ENCODE measurements at places on chromosomes 6 and 20. TPM values are rescaled to one million over a fixed set of nuclear protein-coding genes. Genes with fewer than 3 reads are reported as not detected.

- no peak for DNase-seq
Measured at GRCh38 chr6:154621686-154622085, 111.2 kb upstream of the CNKSR3 start.

GRCh38 chr6:121865811-121866210 is 430.4 kb downstream of the GJA1 start:
- no peak for DNase-seq

TPD52L1 gene
- total RNA-seq, result 57.8 TPM

DNA sequence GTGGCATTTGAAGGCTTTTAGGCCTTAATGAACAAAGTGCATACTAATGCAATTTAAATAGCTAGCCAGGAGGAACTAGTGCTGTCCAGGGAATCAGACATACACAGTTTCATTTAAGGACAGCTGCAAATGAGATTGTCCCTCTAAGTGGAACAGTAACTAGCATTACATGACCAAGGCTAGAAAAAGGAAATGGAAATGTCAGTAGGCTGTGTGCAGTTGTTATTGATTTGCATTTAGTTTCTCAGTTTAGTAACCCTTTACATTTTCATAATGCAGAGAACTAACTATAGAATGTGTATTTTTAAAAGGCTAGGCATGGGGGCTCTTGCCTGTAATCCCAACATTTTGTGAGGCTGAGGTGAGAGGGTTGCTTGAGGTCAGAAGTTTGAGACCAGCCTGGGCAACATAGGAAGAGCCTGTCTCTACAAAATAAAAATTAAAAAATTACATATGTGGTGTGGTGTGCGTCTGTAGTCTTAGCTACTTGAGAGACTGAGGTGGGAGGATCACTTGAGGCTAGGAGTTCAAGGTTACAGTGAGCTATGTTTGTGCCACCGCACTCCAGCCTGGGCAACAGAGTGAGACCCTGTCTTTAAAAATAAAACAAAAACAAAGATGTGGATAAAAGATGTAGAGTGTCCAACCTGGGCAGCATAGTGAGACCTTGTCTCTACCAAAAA is 468.0 kb downstream of the UTRN start:
- DNase-seq, result no peak

TSPO2 gene
- not detected for total RNA-seq

POPDC3 gene
- total RNA-seq, result 59.2 TPM

GRCh38 chr20:52118016-52118623 is 73.5 kb downstream of the ZFP64 start:
- no peak for DNase-seq

- no peak for DNase-seq
Measured at GRCh38 chr20:19764207-19764606, 6.1 kb downstream of the RIN2 start.

DNA sequence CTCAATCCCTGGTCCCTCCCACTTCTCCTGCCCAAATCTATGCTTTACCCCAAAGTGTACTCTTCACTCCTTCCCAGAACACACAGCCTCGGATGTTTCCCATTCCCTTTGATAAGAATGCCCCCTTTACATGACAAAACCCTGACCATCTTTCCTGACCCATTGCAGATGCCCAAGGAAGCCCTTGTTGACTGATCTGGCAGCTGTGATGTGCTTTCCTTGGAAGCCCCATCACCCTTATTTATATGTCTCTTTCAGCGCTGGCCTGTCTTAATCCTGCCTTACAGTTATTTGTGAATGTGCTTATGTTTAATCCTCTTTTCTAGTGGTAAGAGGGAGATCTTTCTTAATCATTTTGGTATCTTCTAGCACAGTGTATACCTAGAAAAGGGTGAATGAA is 523.1 kb downstream of the CD83 start:
- DNase-seq, result no peak

GRCh38 chr6:117174835-117175360 is 90.5 kb upstream of the VGLL2 start:
- DNase-seq, result no peak

MEP1A gene
- not detected for total RNA-seq

- no peak for DNase-seq
Measured at GRCh38 chr6:4756247-4756646, 20.0 kb upstream of the CDYL start.

DNA sequence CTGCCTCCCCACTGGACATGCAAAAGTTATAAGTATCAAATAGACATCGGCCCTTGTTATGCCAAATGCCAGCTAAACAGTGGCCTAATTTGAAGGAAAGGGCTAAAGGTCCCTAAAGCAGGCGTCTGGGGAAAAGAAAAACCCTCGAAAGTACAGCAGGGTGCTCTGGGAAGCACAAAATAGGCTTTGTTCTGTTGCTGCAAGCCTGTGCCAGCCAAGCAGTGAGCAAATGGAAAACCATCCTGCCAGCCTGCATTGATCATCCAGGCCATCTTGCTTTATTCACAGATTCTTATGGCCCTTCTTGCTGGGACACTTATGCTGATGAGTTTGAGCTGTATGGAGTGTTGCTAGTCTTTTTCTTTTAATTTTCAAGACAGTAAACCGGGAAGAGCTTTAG is 62.2 kb upstream of the PLEKHG1 start:
- no peak for DNase-seq

DNA sequence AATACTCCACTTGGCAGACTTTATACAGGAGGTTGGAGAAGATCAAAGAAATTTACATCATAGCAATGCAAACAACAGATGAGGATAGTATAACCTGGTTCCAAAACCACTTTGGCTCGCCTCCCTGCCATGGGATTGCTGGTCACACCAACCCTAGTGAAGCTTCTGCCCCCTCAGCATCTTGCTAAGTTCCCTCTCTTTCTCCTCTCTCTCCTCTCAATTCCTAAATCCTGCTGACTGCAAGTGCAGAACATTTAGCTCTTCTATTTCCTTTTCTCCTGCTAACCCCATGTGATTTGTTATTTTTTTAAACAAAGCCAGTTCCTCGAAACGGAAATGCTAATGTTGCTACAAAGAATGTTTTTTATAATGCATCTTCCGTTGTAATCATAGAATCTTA is 50.3 kb upstream of the LY86 start:
- no peak for DNase-seq

TMX4 gene
- total RNA-seq, result 120 TPM

DNA sequence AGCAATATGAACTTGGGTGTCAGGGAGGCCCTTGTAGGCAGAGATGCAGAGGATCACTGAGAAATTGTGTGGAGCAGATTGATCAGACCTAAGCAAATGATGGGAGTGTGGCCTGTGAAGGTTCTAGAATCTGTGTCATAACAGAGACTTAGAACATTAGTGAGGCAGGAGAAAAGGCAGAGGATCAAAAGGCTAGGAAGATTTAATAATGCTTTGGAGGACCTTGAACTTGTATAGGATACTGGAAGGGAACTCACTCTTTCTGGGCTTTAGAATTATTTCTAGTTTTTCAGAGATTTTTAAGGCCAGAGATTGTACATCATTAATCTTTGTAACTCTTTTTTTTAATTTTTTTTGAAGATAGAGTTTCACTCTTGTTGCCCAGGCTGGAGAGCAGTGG is at the start of gene TSBP1:
TSS of gene TSBP1 (minus strand) at position 101 of the 400 bp plus-strand sequence. CDS start 197 bp downstream, outside the sequence.
- DNase-seq, result no peak

DNA sequence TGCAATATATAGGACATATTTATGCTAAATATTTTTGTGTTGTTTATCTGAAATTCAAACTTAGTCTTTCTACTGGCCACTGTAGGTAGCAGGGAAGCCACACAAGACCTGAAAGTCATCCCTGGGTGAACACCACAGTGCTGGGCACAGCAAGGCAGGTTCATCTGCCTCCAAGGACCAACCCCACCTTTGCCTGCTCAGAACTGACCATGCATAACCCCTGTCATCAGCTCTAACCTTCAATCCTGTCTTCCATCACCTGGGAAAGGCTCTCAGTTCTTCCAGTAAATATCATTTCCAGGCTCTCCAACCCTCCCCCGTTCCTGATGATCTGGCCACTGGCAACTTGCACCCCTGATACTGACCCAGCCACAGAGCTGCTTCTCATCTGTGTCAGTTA is 32.7 kb upstream of the CST7 start:
- no peak for DNase-seq

CCDC170 gene
- 0.47 TPM for total RNA-seq

- peak; percentile 93 for DNase-seq
Measured at GRCh38 chr6:116100419-116101301, at the start of gene NT5DC1. Gene NT5DC1 (plus strand): TSS chr6:116100853. CDS start chr6:116100931, 78 bp downstream.

ZFP57 gene
- total RNA-seq, result not detected

DNA sequence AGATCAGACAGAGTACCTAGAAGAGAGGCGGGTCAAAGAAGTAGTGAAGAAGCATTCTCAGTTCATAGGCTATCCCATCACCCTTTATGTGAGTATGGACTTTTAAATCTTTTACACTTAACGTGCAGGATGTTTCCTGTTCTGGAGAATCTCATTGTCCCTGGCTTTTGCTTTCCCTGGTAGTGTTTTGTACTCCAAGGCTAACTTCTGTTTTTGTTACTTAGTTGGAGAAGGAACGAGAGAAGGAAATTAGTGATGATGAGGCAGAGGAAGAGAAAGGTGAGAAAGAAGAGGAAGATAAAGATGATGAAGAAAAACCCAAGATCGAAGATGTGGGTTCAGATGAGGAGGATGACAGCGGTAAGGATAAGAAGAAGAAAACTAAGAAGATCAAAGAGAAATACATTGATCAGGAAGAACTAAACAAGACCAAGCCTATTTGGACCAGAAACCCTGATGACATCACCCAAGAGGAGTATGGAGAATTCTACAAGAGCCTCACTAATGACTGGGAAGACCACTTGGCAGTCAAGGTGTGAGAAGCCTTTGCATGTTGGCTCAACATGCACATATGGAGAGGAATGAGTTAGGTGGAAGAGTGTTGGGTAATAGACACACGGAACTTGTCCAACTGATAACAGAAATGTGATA is 3.3 kb downstream of the HSP90AB1 start:
- no peak for DNase-seq

GRCh38 chr20:44615169-44615791 is 32.9 kb downstream of the PKIG start:
- DNase-seq, result peak; percentile 58

GRCh38 chr6:152636609-152637295 is 410 bp downstream of the SYNE1 start:
- DNase-seq, result peak; percentile 61

DNA sequence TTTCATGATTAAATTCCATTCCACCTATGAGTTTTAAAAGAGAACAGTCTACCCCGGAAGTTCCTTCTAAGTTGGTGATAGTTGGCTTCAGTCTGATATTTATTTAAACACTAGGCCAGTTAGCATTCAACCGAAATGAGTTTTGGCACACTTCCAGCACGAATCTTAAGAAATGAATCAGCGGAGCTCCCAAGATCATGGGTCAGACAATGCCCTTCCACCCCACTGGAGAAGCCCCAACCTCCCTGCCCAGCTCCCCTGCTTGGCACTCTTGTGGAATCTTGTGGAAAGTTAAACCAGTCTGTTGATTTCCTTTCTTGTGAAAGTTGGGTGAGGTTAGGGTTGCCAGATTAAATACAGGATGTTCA is 64.3 kb downstream of the MKKS start:
- no peak for DNase-seq

DNA sequence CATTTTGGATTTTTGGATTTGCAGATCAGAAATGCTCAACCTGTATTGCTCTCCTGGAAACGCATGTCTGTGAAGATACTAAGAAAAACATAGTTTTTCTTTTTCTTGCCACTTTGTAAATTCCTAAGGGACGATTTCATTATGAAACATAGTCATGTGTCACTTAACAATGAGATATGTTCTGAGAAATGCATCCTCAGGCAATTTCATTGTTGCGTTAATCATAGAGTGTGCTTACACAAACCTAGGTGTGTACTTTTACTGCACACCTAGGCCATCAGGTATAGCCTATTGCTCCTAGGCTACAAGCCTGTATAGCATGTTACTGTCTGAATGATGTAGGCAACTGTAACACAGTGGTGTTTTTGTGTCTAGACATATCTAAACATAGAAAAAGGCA is 13.4 kb upstream of the THEMIS start:
- no peak for DNase-seq

GRCh38 chr6:109182578-109182977 is 87.3 kb downstream of the CEP57L1 start:
- peak; percentile 36 for DNase-seq

GRCh38 chr6:154951345-154952200 is 43.5 kb upstream of the TIAM2 start:
- DNase-seq, result no peak

LAMA4 gene
- 50.6 TPM for total RNA-seq

DNA sequence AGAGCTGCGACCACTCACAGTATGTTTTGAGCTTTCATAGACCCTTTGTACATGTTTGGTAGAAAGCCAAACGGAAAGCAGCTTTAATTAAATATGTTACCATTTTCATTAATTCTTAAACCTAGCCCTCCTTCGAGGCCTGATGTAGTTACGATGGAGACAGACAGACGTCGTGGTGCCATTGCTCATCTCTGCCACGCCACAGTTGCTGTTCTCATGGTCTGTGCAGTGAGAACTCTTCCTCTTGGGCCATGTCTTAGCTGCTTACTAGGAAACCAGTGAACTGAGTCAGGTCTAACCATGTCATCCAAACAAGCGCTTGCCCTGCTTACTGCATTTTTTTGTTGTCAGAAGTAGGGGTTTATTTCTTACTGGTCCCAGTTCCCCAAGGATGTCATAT is 62.8 kb downstream of the SNX9 start:
- DNase-seq, result no peak

SRSF12 gene
- 0.07 TPM for total RNA-seq

- no peak for DNase-seq
Measured at GRCh38 chr20:62821726-62822210, 4.9 kb downstream of the COL9A3 start.
